ENCODE measurements at places on chromosomes 4 and X.
A peak's percentile ranks its signal among the peaks of the same experiment; 100 is the strongest.

GRCh38 chr4:22501715-22502095, 14.2 kb downstream of the ADGRA3 start:
- DNase-seq = no peak

DNA sequence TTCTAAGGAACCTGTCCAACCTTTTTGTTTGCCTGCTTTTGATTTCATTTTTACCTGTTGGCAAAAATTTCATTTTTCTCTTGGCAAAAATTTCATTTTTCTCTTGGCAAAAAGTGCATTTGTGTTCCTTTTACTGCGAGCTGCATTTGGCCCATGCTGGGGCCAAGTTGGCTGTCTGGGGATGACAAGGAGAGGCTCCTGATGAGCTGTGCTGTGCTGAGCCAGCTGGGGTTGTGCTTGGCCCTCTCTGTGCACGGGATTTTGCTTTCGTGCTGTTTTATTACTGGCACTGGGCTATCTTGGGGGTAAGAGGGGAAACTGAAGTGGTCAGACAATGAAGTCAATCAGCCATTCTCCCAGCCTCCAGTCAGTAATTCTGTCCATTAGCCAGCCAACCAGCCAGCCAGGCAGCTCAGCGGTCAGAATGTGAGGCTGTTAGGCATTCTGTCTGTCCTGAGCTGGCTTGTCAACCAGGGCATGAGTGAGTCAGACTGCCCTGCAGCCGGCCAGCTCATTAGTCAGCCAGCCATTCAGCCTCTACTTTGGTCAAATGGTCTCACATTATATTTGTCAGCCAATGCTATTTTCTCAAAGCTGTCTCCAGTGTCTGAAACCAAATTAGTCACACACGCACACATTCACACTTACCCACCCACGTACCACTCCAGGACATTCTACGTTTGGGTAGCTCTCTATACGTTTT, 56.9 kb upstream of the PRPS1 start:
- peak; percentile 85 for DNase-seq

DNA sequence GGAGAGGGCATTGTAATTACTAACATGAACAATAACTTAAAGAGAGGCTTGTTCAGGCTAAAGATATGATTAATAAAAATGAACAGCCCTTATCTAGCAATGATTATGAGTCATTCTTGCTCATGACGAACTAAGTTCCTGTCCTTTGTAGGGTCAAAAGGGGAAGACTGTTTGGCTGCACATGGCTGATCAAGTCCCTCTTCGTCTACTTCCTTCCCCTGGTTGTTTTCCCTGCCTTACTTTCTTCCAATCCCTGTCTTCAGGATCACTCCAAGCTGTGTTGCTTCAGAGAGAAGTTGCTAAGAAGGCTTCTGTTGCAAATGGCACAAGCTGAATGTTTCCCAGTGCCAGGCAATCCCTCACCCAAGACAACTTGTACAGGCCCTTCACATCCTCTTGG, 115.0 kb upstream of the HS3ST1 start:
- DNase-seq = no peak

DNA sequence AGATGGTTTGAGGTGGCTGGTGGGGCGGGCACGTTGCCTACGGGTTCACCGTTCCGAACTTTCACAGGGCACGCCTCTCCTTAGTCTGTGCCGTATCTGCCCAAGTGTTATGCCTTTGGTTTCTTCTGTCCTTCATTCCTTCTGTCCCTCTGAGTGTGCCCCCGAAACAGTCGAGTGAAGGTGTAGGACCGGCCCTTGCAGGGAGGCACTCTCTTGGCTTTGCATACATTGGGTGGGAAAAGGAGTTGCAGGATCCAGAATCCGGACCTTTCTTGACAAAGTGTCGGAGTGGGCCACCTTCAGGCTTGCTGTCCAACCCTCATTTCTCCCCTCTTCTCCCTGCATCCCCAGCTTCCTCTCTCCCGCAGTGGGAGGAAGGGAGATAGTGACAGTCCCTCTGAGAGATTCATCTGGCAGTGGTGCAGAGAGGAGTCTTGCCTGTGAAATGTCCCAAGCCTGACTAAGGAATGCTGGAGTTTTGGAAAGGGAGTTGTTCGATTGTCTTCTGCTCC, 569 bp downstream of the ARFIP1 start:
- no peak for DNase-seq

GRCh38 chr4:59612235-59612634, 1587.9 kb upstream of the ADGRL3 start:
- no peak for DNase-seq

DNA sequence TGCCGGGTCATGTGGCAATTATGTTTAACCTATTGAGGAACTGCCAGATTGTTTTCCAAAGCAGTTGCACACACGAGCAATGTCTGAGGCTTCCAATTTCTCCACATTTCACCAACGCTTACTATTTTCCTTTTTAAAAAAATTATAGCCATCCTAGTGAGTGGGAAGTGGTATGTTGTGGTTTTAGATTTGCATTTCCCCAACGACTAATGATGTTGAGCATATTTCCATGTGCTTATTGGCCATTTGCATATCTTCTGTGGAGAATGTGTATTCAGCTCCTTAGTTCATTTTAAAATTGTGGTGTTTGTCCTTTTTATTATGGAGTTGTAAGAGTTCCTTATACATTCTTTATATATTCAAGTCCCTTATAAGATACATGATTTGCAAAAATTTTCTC, 60.2 kb downstream of the MTMR1 start:
- no peak for DNase-seq

- no peak for DNase-seq
Measured at GRCh38 chr4:110615353-110616237, 7.3 kb downstream of the PITX2 start.

DNA sequence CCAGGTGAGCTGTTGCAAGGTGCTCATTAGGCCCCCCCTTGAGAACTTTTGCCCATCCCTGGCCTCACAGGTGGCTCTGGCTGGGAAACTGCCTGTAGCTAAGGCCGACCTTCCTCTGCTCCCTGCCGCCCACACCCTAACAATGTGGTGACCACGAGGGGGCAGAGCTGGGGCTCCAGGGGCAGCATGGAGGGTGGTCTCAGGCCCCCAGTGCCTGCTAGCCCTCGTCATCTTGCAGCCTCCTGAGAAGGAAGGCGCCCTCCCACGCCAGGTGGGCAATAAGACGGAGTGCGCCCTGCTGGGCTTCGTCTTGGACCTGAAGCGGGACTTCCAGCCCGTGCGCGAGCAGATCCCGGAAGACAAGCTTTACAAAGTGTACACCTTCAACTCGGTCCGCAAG, 32.4 kb downstream of the ATP2B3 start:
- no peak for DNase-seq

DNA sequence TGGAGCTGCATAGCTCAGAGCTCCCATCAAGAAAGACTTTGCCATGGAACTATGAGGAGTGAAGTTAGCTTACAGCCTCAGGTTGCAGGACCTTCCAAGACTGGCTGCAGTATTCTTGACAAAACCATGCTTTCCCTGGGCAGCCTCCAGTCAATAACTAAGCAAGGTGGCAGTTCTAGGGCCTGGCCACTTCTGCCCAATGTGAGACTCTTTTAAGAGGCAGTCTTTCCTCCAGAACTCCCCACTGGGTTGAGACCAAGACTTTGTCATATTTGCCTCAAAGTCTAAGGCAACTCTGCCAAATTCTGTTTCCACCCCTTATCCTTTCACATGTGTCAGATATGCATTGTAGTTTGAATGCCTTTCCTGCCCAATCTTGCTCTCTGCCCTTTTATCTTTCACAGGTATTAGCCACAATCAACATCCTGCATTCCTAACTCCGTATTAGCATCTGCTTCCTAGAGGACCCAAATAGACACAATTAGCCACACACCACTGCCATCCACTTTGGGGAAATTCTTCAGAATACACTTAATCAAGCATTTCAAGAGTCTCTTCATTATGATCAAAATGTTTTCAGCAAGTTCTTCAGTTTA, 17.7 kb upstream of the SLC25A43 start:
- no peak for DNase-seq

- DNase-seq = no peak
Measured at GRCh38 chr4:73251384-73251783, 7.2 kb downstream of the ANKRD17 start.

- no peak for DNase-seq
Measured at GRCh38 chr4:13900780-13901179, 273.3 kb upstream of the BOD1L1 start.

- no peak for DNase-seq
Measured at GRCh38 chr4:87211249-87211952, 9.0 kb downstream of the KLHL8 start.

DNA sequence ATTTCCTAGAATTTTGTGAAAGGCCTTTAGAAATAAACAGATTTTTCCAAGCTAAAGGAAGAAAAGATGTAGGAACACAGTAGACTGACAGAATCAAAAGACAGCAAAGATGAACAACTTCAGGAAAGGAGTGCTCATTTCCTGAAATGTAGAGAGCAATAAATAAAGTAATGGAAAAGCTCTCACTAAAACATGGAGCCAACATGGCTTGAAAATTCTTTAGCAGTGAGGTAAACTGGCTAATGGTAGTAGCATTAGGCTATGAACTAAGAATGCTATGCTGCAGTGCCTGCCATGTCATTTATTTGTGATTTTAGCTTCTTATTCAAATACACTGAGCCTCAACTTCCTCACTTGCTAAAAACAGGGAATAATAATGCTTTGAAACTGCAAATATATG, 108.7 kb downstream of the IQCM start:
- peak; percentile 53 for DNase-seq

GRCh38 chr4:158371158-158371557, 150.5 kb upstream of the RXFP1 start:
- DNase-seq = peak; percentile 9

All from AG04449 (cell line).